Right renal pelvis (tissue), 4 donors: ENCODE measurements at places on chromosomes 5 and 9.
A peak's percentile ranks its signal among the peaks of the same experiment; 100 is the strongest.

- no peak for DNase-seq
Observed at GRCh38 chr5:32539981-32540845, 45.1 kb upstream of the SUB1 start.

GRCh38 chr9:37342493-37342892, 80.0 kb upstream of the GRHPR start:
- no peak for DNase-seq

GRCh38 chr9:104553261-104553660, 15.7 kb upstream of the OR13C8 start:
- DNase-seq: no peak

GRCh38 chr9:28051559-28052503, 478.6 kb upstream of the C9orf72 start:
- DNase-seq: no peak

GRCh38 chr5:2201421-2201820, 318.7 kb upstream of the IRX4 start:
- DNase-seq: no peak

DNA sequence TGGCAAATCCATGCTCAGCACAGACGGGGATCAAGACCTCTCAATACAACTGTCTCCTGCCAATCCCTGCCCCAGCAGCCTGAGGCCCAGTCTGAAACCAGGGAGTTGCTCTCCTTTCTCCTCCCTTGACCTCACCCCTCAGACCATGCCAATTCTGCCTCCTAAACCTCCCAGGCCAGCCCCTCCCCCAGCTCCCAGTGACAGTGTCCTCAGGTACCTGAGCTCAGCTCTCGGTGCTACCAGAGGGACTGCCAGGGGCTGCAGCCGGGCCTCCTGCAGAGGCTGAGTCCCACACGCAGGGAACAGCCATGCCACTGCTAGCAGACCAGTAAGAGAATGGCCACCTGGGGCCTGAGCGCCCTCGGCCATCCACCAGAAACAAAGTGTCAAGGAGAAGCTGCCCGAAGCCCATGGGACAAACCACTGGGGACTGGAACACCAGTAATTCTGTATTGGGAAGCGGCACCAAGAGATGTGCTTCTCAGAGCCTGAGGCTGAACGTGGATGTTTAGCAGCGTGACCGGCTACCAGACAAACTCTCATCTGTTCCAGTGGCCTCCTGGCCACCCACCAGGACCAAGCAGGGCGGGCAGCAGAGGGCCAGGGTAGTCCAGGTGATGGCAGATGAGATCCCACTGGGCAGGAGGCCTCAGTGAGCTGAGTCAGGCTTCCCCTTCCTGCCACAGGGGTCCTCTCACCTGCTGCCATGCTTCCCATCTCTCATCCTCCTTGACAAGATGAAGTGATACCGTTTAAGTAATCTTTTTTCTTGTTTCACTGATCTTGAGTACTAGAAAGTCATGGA, 557 bp upstream of the IL3 start:
- DNase-seq: no peak

- peak; percentile 45 for DNase-seq
Observed at GRCh38 chr9:13863112-13863511, 450.8 kb downstream of the NFIB start.

- DNase-seq: no peak
Observed at GRCh38 chr5:171137768-171138525, 171.1 kb upstream of the TLX3 start.

GRCh38 chr9:120923620-120924328, 2.8 kb downstream of the TRAF1 start:
- DNase-seq: no peak

DNA sequence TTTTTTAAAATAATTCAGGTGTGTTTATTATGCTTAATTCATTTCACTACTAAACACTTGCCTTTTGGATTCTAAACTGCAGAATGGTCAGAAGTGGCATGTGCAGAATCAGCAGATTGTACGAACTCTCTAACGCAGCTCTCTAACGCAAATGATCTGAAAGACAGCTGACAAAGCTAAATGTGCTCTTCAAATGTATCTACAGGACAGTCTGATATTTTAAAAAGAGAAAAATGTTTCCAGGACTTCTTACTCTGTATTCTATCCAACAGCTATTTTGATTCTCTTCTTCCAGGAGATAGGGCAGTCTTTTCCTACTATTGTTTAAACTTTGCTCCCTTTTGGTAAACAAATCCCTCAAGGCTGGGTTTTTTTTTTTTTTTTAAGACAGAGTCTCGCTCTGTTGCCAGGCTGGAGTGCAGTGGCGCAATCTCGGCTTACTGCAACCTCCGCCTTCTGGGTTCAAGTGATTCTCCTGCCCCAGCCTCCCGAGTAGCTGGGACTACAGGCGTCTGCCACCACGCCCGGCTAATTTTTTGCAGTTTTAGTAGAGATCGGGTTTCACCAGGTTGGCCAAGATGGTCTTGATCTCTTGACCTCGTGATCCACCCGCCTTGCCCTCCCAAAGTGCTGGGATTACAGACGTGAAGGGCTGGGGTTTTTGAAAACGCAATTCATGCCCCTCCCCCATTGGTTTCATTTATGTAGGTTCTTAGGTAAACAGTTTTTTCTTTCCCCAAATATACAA, 1.2 kb downstream of the NMRK1 start:
- DNase-seq: no peak

DNA sequence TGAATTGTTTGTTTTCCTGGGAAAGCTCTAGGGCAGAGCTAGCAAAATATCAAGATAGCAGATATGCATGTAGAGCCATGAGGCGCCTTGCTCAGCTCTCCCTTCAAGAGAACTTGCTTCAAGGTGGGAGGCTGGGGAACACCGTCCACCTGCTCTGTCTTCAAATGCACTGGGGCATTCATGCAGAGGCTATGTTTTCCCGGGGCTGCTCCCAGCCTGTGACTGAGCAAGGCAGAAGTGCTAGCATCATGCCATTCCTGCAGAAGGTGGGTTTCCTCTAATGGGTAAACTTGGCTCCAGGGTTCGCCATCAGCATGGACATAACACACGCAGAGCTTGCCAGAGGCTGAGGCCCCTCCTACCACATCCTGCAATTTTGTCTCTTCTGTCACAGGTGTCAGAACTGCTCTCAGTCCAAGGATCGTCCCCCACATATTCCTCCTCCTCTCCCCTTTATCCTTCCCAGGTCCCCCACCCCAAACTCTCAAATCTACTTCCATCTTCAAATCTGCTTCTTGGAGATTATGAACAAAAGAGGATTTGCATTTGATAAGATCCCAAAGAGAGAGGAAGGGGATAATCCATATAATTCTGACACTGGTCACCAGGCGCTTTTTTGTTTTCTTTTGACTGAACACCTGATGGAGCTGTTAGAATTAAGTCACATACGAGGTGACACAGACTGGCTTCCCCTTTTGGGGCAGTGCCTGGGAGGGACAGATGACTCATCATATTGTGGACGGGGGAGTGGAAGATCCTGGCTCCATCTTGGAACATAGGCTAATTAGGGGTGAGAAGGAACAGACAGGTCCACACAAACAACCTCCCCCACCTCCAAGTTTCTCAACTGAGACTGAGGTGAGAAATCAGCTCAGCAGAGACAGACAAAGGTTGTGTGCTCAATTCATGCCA, 85.0 kb upstream of the TAF11L2 start:
- no peak for DNase-seq

DNA sequence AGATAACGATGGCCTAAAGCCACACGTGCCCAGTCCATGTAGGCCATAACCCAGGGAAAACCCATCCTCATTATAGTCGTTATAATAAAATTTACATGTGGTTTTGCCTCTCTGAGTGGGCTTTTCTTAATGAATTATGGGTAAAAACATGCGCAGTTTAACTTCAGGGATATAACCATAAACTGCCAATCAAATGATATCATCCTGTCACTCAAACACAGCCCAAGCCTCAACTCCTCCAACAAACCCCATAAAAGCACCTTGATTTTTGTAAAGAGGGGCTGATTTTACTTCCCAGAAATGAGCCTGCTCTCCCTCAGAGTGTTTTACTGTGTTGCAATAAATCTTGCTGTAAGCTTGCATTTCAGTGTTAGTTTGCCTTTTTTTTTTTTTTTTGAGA, 15.8 kb upstream of the SETX start:
- no peak for DNase-seq

GRCh38 chr5:173633304-173633703, 16.9 kb upstream of the BOD1 start:
- no peak for DNase-seq

DNA sequence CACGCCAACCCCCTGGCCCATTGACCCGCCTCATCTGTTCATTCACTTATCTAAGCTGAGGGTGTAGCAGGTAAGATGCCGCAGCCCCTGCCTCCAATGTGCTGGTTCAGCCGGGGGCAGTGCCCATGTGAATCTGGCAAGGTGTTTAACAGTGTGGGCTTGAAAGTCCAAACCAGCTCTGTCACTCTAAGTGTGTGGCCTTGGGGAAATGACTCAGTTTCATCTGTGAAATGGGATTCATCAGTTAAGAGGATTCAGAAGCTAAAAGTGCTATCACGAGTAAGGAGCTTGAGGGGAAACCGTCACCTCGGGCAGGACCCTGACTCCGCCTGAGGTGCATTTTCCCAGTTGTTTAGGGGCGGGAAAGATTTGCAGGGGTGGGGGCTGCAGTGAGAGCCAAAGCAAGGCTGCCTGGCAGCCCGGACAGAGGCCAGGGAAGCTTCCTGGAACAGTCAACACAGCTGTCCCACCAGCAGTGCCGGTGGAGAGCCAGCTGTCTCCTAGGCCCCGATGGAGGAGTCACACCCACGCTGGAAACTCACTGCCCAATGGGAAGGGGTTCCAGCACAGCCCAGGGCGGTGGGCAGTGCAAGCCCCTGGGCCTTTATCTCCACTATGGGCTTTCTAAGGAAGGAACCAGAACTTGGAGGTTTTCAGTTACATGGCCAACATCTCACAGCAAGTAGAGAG, 9.7 kb upstream of the URM1 start:
- DNase-seq: no peak

GRCh38 chr9:100445903-100446549, 19.1 kb downstream of the MSANTD3 start:
- no peak for DNase-seq

DNA sequence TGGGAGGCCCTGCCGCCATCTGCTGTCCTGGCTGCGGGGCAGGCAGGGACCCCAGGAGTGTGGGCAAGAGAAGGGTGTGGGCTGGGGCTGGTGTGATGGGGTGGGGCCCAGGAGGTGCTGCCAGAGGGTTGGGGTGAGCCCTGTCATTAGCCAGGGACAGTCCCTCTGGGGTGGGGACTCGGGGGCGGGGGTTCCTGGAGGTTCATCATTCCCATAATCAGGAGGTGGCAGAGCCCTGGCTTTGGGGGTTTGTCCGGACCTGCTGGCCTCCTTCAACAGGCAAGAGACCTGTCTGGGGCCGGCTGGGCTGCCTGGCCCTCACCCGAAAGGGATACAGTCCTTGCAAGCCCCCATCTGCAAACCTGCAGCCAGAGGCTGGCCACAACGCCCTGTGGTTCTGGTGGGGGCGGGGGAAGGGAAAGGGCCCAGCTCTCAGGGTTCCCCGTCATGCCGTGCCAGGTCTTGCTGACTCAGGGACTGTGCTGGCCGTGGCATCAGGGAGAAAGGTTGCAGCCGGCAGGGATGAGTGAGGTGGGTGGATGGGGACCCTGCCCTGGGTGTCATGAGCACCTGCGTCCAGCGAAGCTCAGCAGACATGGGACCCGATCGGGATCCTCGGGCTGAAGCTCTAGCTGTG, 65.2 kb downstream of the MRPL36 start:
- DNase-seq: no peak

DNA sequence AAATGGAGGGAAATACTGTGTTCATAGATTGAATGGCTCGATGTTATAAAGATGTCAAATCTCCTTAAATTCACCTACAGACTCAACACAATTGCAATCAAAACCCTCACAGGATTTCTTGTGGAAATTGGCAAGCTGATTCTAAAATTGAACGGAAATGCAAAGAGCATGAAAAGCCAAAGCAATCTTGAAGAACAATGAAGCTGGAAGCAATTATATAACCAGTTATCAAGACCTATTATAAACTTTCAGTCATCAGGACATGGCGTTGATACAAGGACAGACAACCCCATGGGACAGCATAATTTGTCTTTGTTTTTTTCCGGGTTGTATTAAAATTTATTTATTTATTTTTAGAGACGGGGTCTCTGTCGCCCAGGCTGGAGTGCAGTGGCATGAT, 53.5 kb upstream of the OTULINL start:
- no peak for DNase-seq

GRCh38 chr5:156420665-156421064, 93.7 kb downstream of the SGCD start:
- DNase-seq: no peak

DNA sequence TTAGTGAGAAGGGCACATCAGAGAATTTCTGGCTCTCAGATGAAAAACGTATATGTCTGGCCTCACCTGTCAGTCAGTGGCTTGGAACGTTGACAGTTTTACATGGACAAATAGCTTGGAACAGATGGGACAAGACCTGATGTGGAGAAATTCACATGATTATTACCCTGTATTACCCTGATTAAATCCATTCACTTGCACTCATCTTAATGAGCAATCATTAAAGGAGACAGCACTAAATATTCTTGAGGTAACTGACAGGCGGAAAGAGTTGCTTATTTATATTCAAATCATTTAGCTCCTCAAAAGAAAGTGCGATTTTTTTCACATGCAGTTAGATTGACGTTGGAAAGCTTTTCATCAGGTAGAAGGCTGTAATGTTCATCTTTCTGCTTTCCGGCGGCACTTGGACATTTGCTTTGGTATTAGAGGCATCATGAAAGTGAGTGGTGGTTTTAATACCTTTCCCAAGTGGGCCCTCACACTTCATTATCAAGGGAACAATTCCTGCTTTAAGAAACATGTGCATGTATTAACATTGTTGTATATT, 11.7 kb upstream of the TAS2R1 start:
- no peak for DNase-seq

DNA sequence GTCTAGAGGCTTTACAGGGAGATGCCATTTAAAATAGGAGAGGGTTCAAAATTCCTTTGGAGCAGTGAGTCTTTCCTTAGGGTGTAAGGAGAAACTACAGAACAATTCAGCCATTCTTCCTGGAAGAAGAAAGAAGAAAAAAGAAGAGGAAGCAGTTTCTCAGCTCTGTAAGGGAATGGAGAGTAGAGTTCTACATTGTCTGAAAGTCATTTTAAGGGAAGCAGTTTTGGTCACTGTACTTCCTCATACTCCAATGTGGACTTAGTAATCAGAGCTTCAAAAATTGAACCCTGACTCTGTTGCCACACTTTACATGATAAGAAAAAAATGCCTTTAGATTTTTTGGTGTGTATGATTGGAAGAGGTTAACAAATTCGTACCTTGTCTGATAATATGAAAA, 122.4 kb downstream of the LRRC70 start:
- no peak for DNase-seq
